ENCODE measurements at places on chromosomes 11 and 22.

DNA sequence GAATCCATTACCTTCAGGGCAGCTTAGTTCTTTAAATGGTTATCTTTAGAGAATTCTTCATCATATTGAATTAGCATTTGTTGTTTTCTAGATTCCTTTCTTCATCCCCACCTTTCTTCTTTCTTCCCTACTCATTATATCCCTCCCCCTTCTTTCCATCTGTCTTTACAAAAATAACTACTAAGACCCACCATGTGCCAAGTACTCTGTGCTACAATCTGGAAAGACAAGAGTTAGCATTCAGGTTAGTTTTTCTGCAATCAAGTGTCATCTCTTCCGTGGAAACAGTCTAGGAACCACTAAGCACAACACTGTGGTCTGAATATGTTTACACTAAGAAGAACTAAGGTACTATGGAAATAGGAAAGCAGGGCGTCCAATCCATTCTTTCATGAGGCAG lies 897.4 kb upstream of the TENM4 start:
- no peak for DNase-seq

- DNase-seq: no peak
These were observed 4.5 kb upstream of the KCTD17 start for GRCh38 chr22:37047006-37047405.

- peak; percentile 98 for DNase-seq
These were observed 585 bp upstream of the NEAT1 start for GRCh38 chr11:65421794-65422632.

GRCh38 chr11:125360066-125360465 lies 136.0 kb downstream of the FEZ1 start:
- DNase-seq: no peak

- no peak for DNase-seq
These were observed 8.6 kb downstream of the PPP6R3 start for GRCh38 chr11:68469122-68469521.
